ENCODE measurements at places on chromosomes 1 and 21. TPM values are rescaled to one million over a fixed set of nuclear protein-coding genes. Genes with fewer than 3 reads are reported as not detected.

GRCh38 chr1:221117548-221117951 lies 238.3 kb downstream of the HLX start:
- DNase-seq = no peak

DNA sequence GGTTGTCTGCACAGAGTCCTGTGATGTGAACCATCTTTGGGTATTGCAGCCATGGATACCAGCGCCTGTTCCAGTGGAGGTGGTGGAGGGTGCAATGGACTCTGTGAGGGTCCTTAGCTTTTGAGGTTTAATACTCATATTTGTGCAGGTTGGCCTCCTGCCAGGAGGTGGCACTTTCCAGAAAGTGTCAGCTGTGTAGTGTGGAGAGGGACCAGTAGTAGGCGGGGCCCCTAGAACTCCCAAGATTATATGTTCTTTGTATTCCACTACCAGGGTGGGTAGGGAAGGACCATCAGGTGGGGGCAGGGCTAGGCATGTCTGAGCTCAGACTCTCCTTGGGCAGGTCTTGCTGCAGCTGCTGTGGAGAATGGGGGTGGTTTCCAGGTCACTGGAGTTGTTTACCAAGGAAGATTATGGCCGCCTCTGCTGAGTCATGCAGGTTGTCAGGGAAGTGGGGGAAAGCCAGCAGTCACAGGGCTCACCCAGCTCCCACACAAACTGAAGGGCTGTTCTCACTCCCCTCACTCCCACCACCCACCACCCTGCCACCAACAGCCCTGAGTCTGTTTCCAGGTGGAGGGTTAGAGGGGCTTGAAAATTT lies 31.2 kb upstream of the ZNF678 start:
- no peak for DNase-seq

- DNase-seq = no peak
These were observed 26.5 kb upstream of the ITLN1 start for GRCh38 chr1:160911441-160911840.

GRCh38 chr1:233113009-233113879 lies 162.8 kb downstream of the NTPCR start:
- DNase-seq = peak; percentile 43

GRCh38 chr1:245800901-245801605 lies 646.3 kb downstream of the KIF26B start:
- no peak for DNase-seq

- DNase-seq = no peak
These were observed 41.1 kb downstream of the WNT9A start for GRCh38 chr1:227906550-227907071.

- no peak for DNase-seq
These were observed 34.5 kb upstream of the HTR1D start for GRCh38 chr1:23251812-23252211.

- no peak for DNase-seq
These were observed 35.5 kb downstream of the ILDR2 start for GRCh38 chr1:166939741-166940375.

- DNase-seq = no peak
These were observed 156.0 kb downstream of the NFIA start for GRCh38 chr1:61238359-61238665.

GRCh38 chr1:4527819-4528218 lies 126.6 kb upstream of the AJAP1 start:
- DNase-seq = no peak

DNA sequence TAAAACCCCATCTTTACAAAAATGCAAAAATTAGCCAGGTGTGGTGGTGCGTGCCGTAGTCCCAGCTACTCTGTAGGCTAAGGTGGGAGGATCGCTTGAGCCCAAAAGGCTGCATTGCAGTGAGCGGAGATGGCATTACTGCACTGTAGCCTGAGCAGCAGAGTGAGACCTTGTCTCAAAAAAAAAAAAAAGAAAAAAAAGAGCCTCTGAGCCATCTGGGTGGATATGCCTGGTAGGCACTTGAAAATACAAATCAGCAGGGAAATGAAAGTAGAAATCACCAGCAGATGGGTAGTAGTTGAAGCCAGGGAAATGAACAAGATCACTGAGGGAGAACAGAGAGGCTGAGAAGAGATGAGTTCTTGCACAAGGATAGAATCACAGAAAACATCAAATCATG lies 131.0 kb upstream of the HMCN1 start:
- DNase-seq = no peak

- DNase-seq = no peak
These were observed 4.8 kb upstream of the PTCH2 start for GRCh38 chr1:44847845-44848244.

DNA sequence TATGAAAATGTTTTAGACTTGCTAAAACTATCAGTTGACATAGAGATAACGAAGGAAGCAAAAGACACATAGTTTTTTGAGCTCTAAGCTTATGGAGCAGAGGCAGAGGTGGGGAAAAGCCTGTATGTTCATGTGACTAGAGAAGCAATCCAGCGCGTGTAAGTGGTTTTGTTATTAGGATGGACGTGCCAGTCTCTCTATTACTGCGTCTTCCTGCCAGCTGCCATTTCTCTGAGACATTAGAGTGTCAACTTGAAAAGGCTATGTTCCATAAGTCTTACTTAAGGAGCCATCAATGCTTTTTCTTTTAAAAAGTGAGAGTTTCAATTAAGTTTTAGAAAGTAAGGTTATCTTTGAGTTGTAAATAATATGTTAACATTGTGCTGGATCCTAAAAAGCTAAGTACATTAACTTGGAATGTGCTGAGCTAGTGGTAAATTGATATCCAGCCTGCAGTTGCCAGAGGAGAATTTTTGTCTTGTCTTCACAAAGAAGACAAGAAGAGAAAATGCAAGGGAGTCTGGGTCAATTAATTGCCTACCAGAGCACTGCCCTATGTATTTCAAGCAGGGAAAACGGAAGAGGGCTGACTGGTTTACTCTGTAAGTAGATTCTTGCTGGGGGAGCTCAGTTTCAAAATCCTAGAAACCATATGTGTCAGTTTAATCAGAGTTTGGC lies 161.8 kb upstream of the B3GALT2 start:
- no peak for DNase-seq

DNA sequence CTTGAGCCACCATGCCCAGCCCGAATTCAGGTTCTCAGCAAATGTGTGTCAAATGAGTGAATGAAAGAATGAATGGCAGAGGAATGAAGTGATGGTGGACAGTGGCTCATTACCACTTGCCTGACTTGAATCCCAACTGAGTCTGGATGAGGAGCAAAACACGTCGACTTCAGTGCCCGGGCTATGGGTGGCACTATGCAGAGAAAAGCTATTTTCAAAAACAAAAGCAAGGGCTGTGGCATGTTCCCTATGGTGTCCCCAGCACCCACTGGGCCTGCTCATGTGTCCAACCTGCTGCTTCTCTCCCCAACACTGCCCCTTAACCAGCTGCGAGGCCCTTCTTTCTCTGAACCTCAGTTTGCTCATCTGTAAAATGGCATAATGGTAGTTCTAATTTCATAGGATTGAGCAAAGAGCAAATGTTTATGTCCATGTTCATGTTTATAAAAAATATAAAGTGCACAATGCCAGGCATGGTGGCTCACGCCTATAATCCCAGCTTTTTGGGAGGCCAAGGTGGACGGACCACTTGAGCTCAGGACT lies 4.3 kb upstream of the MAD2L2 start:
- DNase-seq = no peak

- DNase-seq = no peak
These were observed 20.9 kb downstream of the SZT2 start for GRCh38 chr1:43410571-43410970.

- DNase-seq = no peak
These were observed 10.4 kb downstream of the ANP32E start for GRCh38 chr1:150225546-150225945.

DNA sequence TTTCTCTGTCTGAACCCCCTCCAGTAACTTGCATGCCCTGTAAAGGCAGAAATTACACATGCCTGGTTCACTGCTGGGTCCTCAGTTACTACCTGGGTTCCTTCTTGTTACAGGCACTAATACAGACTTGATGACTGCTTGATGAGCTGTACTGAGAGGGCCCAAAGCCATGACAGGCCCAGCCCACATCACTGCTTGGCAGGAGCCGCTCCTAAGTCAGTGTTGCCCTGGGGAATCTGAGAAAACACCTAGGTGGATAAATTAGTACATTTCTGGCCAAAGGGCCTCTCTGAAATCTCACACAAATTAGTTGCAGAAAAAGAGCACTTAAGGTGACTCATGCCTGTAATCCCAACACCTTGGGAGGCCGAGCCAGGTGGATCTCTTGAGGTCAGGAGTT lies 37.8 kb upstream of the IRF2BP2 start:
- DNase-seq = no peak

DNA sequence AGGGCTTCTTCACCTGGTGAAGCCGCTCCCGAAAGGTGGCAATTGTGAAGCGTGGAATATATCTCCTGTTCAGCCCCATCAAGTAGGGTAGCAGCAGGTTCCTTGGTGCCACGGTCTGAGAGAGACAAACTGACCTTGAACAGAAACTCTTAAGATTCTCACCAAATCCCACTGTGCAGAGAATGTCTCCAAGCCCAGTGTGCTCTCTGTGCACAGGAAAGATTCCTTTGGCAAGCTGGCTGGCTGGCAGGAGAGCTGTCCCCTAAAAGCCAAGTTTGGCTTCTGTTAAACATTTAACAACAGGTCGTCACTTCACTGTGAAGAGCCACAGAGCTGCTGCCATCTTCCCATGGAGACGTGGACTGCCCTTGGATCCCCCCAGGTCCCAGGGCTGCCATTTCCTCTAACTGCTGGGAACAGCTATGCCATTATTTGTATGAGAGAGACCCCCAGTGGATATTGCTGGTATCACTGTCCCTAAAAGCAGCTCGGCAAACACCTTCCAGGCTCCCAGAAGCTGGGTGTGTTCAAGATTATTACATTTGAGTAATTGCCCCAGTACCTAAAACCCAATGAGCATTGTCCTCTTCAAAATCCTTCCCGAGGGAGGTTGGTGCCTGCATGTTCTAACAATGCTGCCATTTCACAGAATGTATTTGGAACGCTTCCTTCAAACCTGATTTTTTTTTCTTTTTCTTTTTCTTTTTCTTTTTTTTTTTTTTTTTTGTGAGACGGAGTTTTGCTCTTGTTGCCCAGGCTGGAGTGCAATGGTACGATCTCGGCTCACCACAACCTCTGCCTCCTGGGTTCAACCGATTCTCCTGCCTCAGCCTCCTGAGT lies 71.8 kb downstream of the CD58 start:
- DNase-seq = peak; percentile 86

DNA sequence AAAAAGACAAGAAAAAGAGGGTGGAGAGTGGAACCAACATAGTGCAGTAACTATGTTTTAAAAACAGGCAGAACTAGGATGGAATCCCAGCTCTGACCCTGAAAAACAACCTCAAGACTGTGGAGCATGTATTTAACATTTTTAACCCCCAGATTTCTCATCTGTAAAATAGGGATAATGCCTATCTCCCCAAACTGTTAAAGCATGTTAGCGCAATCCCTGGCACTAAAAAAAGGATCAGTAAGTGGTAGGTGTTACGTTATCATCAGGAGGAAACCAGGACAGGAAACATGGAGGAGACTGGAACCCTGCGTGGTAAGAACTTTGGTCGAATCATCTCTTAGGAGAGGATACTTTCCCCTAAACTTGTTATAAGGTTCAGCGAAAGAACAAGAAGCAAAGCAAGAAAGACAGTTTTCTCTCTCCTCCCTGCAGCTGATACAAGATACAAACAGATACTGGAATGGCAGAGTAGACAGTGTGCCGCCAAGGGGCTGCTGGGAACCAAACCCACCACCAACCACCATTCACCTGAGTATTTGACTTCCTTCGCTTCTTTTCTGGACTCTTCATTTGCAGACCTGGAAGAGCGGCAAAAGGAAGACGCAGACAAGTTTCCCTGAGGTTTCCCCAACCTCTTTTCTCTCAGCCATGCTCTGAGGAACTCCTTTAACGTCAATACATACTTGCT lies 991 bp downstream of the PYGO2 start:
- DNase-seq = no peak

DNA sequence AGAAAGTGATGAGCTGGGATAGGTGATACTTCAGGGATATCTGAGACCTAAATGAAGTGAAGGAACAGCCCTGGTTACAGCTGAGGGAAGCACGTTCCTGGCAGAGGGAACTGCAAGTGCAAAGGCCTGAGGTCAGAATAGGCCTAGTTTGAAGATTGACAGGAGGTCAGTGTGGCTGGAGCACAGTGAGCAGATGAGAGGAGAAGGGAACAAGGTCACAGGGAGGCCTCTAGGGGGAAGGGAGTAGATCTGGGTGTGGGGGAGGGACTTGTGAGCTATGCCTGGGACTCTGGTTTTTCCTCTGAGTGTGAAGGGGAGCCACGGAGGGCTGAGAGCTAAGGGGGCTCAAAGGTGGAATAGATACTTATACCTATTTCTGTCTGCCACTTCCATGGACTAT lies 736.4 kb downstream of the MATN1 start:
- DNase-seq = peak; percentile 61

- no peak for DNase-seq
These were observed 32.4 kb downstream of the SPTA1 start for GRCh38 chr1:158654086-158654485.

- DNase-seq = peak; percentile 61
These were observed 9.3 kb downstream of the SLC26A9 start for GRCh38 chr1:205933671-205934618.

GRCh38 chr1:174157157-174157806 lies 2.0 kb upstream of the RABGAP1L start:
- DNase-seq = no peak

- no peak for DNase-seq
These were observed 65.2 kb upstream of the TARBP1 start for GRCh38 chr1:234544087-234544579.

DNA sequence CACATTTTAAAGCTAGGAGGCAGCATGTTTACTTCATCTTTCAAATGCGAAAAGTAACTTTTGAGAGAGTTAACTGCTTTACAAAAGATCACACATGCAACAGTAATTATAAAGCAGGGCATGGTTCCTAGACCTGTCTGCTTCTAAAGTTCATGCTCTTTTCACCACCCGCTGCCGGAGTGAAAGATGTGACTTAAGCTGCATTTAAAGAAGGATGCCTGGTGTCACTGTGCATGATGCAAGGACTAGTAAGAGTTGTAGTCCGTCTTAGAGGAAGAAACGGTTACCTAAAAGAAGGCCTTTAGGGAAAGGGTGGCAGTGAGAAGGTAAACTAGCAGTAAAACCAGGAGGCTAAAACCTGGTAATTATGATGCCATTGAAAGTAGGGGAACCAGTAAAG lies 1689.1 kb downstream of the KCNT2 start:
- DNase-seq = no peak

GRCh38 chr1:159845751-159846629 lies 16.5 kb downstream of the VSIG8 start:
- DNase-seq = no peak

Gene PPP1R12B
- total RNA-seq = 14.5 TPM

Gene GPR3
- total RNA-seq = 5.8 TPM

Gene GJA4
- total RNA-seq = 3.2 TPM

Gene EPRS1
- total RNA-seq = 161 TPM

Gene ITGB2
- 1.4 TPM for total RNA-seq

Gene TTLL10
- not detected for total RNA-seq

Gene TFF2
- not detected for total RNA-seq

Gene UBXN10
- 0.73 TPM for total RNA-seq

Gene PRAMEF25
- not detected for total RNA-seq

Gene PPIAL4G
- total RNA-seq = not detected

Gene PLA2G2C
- 0.04 TPM for total RNA-seq

Gene LRRC53
- not detected for total RNA-seq

Gene PGLYRP4
- not detected for total RNA-seq

Gene CYP4Z1
- not detected for total RNA-seq

Gene TSSK3
- 3.7 TPM for total RNA-seq

All from H7 (cell line).